ENCODE measurements at places on chromosomes 11 and 22.

DNA sequence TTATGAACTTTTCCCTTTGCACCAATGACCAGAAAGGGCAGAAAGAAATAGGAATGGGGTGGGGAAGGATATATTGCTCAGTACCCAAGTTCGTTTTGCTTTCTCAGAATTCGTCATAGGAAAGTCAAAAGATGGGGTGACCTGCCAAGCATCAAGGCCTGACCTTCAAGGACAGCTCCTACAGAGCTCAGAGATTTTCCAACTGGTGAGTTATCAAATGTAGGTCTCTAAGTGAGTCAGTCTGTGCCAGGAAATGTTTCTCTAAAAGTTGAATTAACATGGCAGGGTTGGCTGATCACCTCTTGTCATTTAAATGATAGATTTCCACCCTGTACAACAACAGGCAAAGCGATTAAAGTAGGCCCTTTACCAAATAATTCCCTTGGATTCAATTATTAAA is 307.2 kb downstream of the CADM1 start:
- no peaks in the 10 kb centered on the region for H3K36me3 ChIP-seq
- no peaks in the 10 kb centered on the region for H3K4me1 ChIP-seq
- H3K27me3 ChIP-seq, result no peaks in the 10 kb centered on the region
- H3K27ac ChIP-seq, result no peak overlapping the region
- no peak for DNase-seq
- no peak overlapping the region for H3K4me3 ChIP-seq

DNA sequence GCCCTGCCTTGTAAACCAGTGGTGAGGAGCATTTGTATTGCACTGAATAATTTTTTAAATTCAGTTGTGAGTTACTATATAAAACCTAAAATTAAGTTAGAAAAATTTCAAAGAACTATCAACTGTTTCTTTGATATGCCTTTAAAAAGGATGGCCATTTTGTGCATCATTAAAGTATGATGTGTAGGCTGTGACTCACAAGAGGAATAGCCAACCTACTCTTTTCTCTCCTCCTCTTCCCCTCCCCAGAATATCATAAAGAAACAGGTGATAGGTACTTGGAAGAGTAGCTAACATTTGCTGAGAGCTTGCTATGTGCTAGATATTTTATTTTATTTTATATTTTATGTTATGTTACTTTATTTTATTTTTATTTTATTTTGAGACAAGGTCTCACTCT is 10.6 kb upstream of the PIK3C2A start:
- no peaks in the 10 kb centered on the region for H3K27me3 ChIP-seq
- no peak overlapping the region for H3K4me3 ChIP-seq
- H3K4me1 ChIP-seq, result no peaks in the 10 kb centered on the region
- H3K36me3 ChIP-seq, result no peaks in the 10 kb centered on the region
- DNase-seq, result no peak
- H3K27ac ChIP-seq, result no peak overlapping the region

GRCh38 chr11:125976156-125976555 is 30.3 kb downstream of the VSIG10L2 start:
- no peak for DNase-seq
- no peaks in the 10 kb centered on the region for H3K36me3 ChIP-seq
- H3K4me3 ChIP-seq, result no peak overlapping the region

DNA sequence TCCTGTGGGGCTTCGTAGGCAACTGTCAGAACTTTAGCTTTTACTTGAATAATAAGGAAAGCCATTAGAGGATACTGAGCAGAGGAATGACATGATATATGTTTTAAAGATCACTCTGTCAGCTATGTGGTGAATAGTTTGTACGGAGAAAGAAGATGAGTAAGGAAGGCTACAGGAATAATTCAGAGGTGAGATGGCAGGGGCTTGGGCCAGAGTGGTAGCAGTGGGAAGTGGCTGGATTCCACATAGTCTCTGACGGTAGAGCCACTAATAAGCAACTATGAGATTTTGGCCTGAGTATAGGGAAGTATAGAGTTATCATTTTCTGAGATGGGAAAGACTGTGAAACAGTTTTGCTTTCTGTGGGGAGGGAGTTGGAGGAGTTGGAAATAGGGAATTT is 93.9 kb upstream of the MTMR2 start:
- H3K4me3 ChIP-seq, result no peak overlapping the region
- peaks cover 4% of the 10 kb centered on the region for H3K36me3 ChIP-seq
- peaks cover 17% of the 10 kb centered on the region for H3K4me1 ChIP-seq
- H3K27me3 ChIP-seq, result no peaks in the 10 kb centered on the region

DNA sequence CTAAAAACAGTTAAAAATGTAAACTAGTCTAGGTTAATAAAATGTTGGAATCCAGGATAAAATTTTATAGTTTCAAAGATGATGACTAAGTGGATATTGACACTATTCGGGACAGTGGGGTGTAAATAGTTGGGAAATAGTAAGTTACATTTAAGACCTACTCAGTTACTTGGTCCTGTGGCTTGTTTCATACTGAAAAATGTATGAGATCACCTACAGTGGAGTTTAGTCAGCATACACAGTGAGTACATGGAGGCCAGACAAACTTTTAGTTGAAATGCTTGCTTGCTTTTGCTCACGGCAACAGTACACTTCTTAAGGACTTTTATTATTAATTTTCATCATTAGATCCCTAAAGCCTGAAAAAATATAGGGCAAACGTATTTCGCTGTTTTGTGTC is 16.1 kb downstream of the TRIM22 start:
- no peak overlapping the region for H3K4me3 ChIP-seq
- DNase-seq, result no peak
- no peaks in the 10 kb centered on the region for H3K27me3 ChIP-seq
- peaks cover 11% of the 10 kb centered on the region for H3K4me1 ChIP-seq
- H3K27ac ChIP-seq, result peak overlapping the region; percentile 30

DNA sequence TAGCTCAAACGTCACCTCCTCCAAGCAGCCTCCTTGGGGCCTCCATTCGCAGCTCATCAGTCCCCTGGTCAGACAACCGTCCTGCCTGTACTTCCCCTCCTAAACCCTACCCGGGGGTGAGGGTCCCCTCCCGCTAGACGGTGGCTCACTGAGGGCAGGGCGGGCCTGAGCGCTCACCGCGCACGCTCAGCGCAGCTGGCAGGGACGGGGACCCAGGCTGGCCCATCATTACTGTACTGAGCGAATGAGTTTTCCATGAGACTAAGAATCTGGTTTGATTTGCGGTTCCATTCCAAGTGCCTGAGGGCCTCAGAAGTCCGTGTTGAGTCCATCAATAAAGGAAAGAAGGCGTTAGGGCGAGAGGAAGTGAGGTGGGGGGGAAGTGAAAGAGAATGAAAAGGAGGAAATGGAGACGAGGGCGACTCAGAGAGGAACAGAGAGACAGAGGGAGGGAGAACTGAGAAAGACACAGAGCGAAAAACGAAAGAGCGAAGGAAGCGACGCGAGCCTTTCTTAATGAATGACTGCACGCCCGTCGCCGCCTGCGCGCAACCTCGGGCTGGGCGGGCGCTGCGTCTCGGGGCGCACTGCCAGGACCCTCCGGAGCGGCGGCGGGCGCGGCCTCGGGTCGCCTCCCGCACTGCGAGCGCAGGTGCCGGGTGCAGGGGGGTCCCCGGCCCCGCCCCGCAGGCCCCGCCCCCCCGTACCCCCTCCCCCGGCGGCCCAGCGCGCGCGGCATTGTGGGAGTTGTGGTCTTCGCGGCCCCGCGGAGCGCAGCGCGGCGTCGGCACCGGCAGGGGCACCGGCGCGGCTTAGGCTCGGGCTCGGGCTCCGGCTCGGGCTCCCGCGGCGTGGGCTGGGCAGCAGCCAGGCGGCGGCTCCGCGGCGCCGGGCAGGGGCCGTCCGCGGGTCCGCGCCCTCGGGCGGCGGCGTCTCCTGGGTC is at the start of gene ASPHD2:
Gene ASPHD2, plus strand, starts transcription at position 746 of the 943 bp plus-strand sequence. CDS start 4,356 bp downstream, outside the sequence.
- no peaks in the 10 kb centered on the region for H3K27me3 ChIP-seq
- H3K36me3 ChIP-seq, result peaks cover 4% of the 10 kb centered on the region
- H3K27ac ChIP-seq, result peak within 1 kb of the TSS; percentile 88
- H3K4me3 ChIP-seq, result peak within 1 kb of the TSS; percentile 30

GRCh38 chr11:33730716-33731115 is 5.5 kb downstream of the CD59 start:
- no peak overlapping the region for H3K27ac ChIP-seq
- peaks cover 29% of the 10 kb centered on the region for H3K4me1 ChIP-seq
- no peaks in the 10 kb centered on the region for H3K27me3 ChIP-seq
- H3K36me3 ChIP-seq, result no peaks in the 10 kb centered on the region
- no peak overlapping the region for H3K4me3 ChIP-seq

- H3K36me3 ChIP-seq, result peaks cover 39% of the 10 kb centered on the region
- no peak for DNase-seq
- peaks cover 81% of the 10 kb centered on the region for H3K4me1 ChIP-seq
- H3K4me3 ChIP-seq, result no peak overlapping the region
- H3K27ac ChIP-seq, result no peak overlapping the region
Measured at GRCh38 chr22:46779651-46780050, 17.2 kb downstream of the TBC1D22A start.

- no peaks in the 10 kb centered on the region for H3K36me3 ChIP-seq
- no peak overlapping the region for H3K4me3 ChIP-seq
- H3K27ac ChIP-seq, result no peak overlapping the region
Measured at GRCh38 chr11:77211594-77212251, 83.7 kb downstream of the MYO7A start.

DNA sequence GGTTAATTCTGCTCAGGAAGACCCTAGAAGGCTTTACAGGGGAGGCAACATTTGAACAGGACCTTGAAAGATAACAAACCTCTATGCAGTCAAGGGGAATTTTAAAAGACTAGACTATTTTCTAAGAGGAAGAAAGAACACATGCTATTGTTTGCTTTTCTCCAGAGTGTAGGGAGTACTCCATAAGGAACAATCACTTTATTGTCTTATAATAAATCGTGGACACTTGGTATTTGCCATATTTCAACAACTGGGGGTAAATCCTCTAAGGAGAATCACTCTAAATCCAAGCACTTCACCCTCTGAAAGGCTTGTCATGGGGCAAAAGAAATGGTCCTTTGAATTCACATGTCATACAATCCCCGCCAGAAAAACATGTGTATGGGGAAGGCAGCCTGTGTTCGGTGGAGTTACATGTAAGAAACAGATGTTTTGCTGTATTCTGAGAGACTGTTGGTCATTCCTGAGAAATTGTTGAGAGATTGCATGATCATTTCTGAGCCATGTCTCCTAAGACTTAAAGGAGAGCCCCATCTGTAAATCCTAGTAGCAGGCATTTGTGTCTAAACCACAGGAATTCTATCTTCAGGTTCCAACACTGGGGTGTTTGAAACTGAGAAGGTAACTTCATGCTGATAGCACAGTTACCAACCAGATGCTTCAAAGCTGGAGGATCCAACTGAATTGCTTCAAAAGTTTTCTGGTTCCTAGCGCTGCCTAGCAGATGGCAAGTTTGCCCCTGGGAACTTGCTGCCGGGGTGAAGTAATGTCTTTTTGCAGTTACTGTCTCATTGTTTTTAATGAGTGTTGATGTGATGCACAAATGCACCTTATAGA is 66.8 kb downstream of the FZD4 start:
- DNase-seq, result no peak
- H3K27ac ChIP-seq, result no peak overlapping the region
- no peaks in the 10 kb centered on the region for H3K27me3 ChIP-seq
- H3K36me3 ChIP-seq, result no peaks in the 10 kb centered on the region
- no peak overlapping the region for H3K4me3 ChIP-seq
- no peaks in the 10 kb centered on the region for H3K4me1 ChIP-seq

DNA sequence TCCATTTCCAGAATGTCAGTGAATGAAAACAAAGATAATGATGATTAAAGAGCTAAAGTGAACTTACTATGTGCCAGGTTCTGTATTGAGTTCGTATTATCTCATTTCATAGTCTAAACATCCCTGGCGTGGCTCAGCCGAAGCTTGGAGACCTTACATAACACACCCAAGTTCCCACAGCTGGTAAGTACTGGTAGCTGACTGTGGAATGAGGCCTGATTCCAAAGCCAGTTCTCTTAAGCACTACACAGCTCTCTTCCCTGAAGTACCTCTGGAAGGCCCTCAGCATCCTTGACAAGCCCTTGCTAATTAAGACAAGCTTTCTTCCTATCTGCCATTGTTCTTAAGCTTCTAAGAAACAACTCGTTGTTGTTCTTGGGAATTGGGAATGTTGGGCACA is 28.6 kb upstream of the NCAM1 start:
- H3K36me3 ChIP-seq, result no peaks in the 10 kb centered on the region
- no peak overlapping the region for H3K4me3 ChIP-seq
- H3K27me3 ChIP-seq, result no peaks in the 10 kb centered on the region
- no peaks in the 10 kb centered on the region for H3K4me1 ChIP-seq
- no peak overlapping the region for H3K27ac ChIP-seq

DNA sequence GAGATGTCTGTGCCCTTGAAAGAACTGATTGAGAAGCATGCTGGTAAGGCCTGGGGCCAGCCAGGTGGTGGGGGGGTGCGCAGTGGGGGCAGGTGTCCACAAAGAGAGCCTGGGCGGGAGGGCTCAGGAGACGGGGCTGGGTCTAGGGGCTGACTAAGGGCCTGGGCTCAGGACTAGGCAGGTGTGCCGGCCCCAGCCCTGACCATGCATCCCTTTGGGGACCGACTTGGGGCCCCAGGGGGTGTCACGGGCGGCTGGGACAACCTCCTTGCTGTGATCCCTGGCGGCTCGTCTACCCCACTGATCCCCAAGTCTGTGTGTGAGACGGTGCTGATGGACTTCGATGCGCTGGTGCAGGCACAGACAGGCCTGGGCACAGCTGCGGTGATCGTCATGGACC is 4.4 kb downstream of the NDUFV1 start:
- H3K4me1 ChIP-seq, result peaks cover 47% of the 10 kb centered on the region
- H3K4me3 ChIP-seq, result no peak overlapping the region
- no peaks in the 10 kb centered on the region for H3K36me3 ChIP-seq
- DNase-seq, result no peak
- no peak overlapping the region for H3K27ac ChIP-seq

DNA sequence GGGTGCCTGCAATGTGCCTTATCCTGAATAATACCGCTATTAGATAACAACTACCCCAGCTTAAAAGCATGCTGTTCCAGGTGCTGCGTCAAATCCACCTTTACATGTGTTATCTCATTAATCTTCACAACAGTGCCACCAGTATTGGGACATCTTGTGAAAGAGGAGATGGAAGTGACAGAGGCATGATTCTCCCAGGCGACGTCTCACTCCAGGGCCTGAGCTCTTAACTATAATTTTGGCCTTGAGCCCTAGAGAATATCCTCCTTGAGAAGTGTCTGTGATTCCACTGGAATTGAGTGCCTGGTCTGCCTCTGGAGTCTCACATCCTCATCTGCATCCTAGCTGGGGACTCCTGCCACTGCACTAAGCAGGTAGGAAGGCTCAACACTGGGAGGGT is 43.8 kb downstream of the RPL27A start:
- no peak for DNase-seq
- H3K27me3 ChIP-seq, result no peaks in the 10 kb centered on the region
- H3K36me3 ChIP-seq, result no peaks in the 10 kb centered on the region
- no peak overlapping the region for H3K4me3 ChIP-seq
- H3K27ac ChIP-seq, result no peak overlapping the region
- peaks cover 5% of the 10 kb centered on the region for H3K4me1 ChIP-seq

GRCh38 chr11:77170107-77170506 is 42.1 kb downstream of the MYO7A start:
- H3K4me1 ChIP-seq, result no peaks in the 10 kb centered on the region
- H3K27ac ChIP-seq, result no peak overlapping the region
- H3K4me3 ChIP-seq, result no peak overlapping the region
- no peak for DNase-seq

- no peak overlapping the region for H3K4me3 ChIP-seq
- H3K4me1 ChIP-seq, result no peaks in the 10 kb centered on the region
- H3K27ac ChIP-seq, result no peak overlapping the region
- no peaks in the 10 kb centered on the region for H3K36me3 ChIP-seq
Measured at GRCh38 chr22:47270463-47271135, 508.1 kb downstream of the TBC1D22A start.

Measured in B cell (primary cell).